ENCODE measurements at places on chromosomes 13 and 19.

DNA sequence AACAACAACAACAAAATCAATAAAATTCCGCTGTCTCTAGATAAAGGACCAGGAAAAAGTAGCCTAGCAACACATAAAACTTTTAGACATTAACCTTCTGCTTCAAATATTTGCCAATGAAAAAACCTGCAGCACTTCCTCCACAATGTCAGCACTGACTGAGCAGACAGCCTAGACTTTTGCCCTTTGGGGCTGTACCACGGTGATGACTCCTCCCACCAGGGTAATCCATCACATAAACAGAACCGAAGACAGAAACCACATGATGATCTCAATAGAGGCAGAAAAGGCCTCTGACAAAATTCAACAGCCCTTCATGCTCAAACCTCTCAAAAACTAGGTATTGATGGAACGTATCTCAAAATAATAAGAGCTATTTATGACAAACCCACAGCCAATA lies 30.2 kb upstream of the TRPC4 start:
- DNase-seq = no peak

GRCh38 chr13:99496184-99497142 lies 4.8 kb upstream of the TM9SF2 start:
- DNase-seq = peak; percentile 67

GRCh38 chr13:73018336-73018735 lies 40.5 kb upstream of the KLF5 start:
- DNase-seq = no peak

- DNase-seq = no peak
Observed at GRCh38 chr19:32406161-32407003, 812 bp downstream of the DPY19L3 start.

DNA sequence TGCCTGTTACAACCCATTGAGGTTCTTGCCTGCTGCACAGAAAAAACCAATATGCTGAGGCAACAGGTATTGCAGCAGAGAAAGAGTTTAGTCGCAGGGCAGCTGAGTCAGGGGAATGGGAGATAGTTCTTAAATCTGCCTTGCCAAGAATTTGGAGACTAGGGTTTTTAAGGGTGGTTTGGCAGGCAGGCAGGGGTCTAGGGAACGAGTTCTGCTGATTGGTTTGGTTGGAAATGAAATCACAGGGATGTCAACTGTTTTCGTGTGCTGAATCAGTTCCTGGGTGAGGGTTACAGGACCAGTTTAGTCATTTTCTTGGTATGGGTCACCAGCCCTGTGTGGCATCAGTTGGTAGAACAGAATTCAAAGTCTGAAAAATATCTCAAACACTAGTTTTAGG lies 36.6 kb downstream of the PDS5B start:
- DNase-seq = no peak

- DNase-seq = no peak
Observed at GRCh38 chr13:46682707-46683106, 114.3 kb downstream of the ESD start.

DNA sequence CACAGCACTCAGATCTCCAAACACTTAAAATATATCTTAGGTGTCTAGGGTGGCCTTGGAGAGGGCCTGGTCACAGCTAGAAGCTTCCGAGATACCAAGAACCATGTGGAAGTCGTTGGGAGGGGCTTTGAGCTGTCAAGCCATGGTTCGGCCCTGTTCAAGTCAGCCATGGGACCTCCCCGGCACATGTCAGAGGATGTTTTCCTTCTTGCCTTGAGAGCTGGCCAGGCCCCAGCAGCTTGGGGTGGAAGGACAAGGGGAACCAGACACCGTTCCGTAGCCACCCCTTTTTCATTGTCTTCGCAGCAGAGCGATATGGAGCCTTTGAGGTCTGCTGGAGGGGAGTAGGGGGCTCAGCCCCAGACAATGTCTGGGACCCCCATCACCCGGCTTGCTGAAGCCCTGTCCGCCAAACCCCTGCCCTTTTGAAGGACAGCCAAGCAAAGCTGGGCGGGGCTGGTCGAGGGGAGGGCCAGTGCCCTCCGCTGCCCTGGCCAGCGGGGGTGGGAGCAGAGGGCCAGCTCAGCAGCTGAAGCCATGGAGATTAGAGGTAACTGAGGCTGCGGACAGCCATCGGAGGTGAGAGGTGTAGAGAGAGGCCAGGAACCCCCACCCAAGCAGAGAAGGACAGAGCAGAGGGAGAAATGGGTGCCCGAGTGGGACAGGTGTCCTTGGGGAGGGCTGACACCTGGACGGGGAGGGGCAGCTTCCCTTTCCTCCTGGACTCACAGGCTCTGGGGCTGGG lies 435 bp downstream of the KLK11 start:
- no peak for DNase-seq

GRCh38 chr13:40589285-40590109 lies 76.9 kb downstream of the FOXO1 start:
- DNase-seq = no peak

- DNase-seq = no peak
Observed at GRCh38 chr13:79389026-79389425, 17.0 kb downstream of the RBM26 start.
